GM19239 (cell line): ENCODE measurements at places on chromosomes 2 and 18.

DNA sequence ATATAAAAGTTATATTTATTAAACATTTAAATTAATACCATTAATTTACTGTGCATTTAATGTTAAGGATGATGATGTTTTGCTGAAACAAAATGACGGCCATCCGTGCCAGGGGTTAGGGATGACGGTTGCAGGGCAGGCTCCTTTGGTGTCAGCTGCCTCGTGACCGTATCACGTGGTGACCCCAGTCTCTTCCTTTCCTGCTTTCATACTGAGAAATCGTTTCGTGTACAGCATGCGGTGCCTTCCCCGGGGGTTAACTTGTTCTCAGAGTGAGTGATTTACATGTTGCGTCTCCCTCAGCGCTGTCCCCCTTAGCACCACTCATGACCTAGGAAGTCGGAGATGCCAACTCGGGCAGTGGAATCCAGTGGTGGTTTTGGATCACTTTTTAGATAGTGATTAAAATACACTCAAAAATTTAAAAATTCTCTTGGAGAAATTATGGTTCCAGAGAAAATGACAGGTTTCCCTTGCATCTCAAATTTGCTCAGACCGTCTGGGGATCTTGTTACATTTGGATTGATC, 290.8 kb downstream of the GBX2 start:
- DNase-seq = no peak

DNA sequence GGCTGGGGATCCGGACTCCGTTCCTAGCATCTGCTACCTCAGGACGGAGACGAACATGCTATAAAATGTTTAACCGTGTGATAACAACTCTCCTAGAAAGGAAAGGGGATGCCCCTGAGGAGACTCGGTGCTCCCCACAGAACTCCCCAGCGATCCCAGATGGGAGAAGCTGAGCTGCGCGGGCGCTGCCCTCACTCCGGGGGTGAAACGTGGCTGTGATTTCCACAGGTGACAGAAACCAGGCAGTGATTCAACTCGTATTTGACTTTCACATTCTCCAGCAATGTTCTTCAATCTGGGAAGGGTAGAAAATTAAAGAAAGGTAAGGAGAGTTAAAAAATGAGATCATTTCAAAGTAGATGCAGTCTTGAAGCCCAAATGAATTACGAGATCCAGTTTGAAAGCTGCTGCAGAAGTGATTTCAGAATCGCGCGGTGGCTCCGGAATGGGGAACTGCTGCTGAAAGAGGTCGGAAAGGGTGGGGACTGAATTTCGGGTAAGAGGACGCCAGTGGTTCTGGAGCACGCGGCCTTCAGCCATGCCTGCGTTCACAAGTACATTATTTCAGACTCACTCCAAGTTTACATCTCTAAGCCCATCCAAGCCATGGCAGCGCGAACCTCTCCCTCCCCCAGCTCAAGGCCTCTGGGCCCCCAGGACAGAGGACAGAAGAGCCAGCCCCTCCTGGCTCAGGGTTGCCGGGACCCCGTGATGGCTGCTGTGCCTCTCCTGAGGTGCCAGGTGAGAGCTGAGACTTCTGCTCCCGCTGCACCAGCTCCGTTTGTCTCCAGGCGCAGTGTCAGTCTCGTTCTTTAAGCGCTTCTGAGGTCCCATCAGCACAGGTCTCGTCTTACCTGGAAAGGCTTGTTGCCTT, 39.5 kb downstream of the ADNP2 start:
- no peak for DNase-seq

GRCh38 chr18:79775441-79776221, 22.1 kb upstream of the KCNG2 start:
- no peak for DNase-seq

- no peak for DNase-seq
These were observed 63.9 kb upstream of the LAPTM4A start for GRCh38 chr2:20115374-20115773.

DNA sequence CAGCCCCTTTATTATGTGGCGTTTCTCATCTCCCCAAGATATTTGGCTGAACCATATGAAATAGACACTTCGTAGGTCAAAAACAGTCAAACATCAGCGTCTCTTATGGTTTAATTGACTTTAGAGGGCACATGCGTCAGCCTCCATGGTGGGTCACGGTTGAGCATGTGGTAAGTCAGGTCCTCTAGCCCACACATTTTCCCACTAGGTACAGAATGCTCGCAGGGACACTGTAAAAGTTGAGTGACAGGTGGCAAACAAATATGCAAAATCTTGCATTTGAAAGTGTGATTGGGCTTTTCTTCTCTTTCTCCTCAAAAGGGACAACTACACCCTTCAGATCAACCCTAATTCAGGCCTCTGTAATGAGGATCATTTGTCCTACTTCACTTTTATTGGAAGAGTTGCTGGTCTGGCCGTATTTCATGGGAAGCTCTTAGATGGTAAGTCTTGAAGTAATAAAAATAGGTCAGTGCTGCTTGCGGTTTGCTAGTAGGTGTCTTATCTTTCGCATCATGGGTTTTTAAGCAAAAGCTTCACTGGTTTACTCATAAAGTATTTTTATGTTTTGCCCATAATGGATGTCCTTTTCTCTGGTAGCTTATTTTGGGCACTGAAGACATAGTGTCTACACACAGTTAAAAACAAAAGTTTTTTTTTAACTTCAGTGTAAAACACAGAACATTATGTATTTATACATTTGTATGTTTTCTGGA, 261.3 kb downstream of the ALPK2 start:
- no peak for DNase-seq

- DNase-seq = no peak
These were observed 377.8 kb downstream of the LRATD1 start for GRCh38 chr2:15010346-15010745.

GRCh38 chr2:144516981-144517865, 2.7 kb downstream of the ZEB2 start:
- DNase-seq = no peak
